Hematopoietic multipotent progenitor cell treated with erythropoietin and hydrocortisone succinate and interleukin-3 and kit ligand, for 15 days (in vitro differentiated cells): ENCODE measurements at places on chromosomes 1 and 21.

- no peak for DNase-seq
Observed at GRCh38 chr1:171898941-171899340, 57.6 kb downstream of the DNM3 start.

DNA sequence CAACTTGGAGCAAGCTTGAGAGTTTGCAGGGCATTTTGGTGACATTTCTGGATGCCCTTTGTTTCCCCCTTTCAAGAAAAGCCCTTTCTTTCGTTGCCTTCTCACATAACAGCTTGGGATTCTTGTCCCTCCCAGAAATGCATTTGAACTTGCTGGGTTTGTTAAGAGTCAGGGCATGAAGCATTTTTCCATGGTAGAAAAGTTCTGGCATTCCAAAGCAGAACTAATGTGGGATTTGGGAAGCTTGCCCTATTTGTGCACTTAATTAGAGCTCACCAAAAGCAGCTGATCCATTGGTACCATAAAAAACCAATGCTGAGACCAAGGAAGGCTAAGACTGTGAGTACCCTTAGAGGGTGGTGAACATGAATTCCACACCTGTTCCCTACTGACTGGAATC, 99.8 kb upstream of the HOOK1 start:
- no peak for DNase-seq

DNA sequence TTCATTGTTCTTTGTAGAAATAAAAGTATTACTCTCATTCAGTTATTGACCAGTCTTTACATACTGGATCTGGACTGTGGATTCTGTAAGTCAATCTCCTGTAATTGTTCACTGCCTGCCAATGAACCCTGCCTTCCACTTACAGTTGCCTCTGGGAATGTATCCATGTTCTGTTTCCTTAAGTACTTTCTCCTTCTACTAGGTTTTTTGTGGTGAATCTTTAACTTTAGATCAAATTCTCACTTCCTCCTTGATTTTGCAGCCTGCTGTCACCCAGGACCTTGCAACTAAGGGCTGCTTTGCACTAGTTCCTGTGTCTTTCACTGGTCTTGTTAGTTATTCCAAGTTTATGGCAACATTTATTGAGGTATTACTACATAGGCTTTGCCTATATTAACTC, 28.2 kb upstream of the ANKRD13C start:
- no peak for DNase-seq

DNA sequence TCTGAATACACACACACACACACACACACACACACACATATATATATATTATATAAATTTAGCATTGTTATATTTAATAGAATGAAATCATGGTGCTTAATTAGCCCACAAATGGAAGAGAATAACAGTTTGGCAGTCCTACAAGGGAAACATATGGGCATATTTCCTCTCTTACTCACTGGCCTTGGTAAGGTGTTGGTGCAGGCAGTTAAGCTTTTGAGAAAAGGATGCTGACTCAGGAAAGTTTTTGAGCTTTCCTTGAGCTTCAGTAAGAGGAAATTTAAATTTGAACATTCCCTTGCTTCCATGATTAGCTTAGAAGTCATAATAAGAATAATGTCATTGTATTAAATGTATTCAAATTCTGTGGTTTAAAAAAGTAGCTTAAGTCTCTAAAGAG, 37.0 kb upstream of the B3GALT5 start:
- DNase-seq, result no peak

DNA sequence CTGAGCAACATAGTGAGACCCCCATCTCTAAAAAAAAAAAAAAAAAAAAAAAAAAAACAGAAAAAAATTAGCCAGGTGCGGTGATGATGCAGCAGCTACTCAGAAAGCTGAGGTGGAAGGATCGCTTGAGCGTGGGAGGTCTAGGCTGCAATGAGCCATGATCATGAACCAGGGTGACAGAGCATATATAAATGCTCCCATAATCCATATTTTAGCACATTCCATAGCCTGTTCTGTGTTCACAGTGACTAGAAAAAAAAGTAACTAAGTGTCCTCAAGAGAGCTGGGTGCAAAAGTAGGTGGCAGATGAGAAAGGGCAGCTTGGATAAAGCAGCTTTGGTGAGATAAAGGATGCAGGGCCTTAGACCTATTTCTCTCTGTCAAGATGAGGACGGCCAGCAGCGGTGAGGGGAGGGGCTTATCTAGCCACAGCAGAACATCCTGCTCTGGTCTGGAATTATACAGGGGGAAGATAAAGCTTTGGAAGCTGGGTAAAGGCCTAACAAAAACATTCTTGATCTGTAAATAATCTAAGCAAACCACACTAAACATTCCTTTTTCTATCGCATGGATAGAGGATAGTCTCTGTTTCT, 205.3 kb downstream of the DAB1 start:
- peak; percentile 80 for DNase-seq

GRCh38 chr21:39800311-39800710, 55.3 kb downstream of the IGSF5 start:
- DNase-seq, result no peak

DNA sequence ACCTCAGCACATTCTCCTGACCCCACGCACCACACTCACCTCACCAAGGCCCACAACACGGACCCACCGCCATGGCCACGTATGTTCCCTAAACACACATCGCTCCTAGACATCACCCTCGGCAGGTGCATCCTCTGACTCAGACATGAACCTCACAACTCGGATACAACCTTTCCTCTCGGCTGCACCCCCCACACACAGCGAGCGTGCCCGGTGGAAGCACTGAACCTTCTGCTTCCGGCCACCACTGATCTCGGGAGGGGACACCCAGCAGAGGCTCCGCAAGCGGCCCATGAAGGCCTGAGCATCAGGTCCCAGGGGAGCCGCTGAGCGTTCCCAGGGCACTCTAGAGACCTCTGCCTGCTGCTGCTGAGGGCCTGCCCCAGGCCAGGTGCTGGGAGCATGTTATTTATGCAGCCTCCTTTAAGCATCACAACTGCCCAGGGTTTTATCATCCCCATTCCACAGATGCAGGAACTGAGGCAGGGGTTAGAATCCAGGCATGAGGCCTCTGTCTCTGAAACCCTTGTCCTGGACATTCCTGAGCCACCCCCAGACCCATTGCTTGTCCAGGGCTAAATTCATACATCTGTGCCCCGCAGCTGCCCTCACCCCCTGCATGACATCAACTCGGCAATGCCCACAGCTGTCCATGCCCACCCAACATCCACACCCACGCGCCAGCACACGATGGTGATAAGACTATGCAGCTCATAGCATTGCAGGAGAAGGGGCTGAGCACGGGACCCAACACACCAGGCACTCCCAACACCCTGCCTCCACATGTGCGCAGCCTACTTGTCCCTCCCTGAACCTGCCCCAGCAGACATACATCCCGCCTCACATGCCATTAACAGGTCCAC, 27.0 kb downstream of the SDC3 start:
- DNase-seq, result no peak
